Activated gamma-delta T cell treated with Interleukin-2 at 50 U/mL for 16 hours (primary cell): ENCODE measurements at places on chromosomes 2 and 18.

- no peak for DNase-seq
Measured at GRCh38 chr2:165044505-165045303, 89.4 kb upstream of the SLC38A11 start.

- DNase-seq, result no peak
Measured at GRCh38 chr2:73107211-73107926, 5.4 kb downstream of the RAB11FIP5 start.

- no peak for DNase-seq
Measured at GRCh38 chr18:46337271-46337670, 233.1 kb downstream of the HAUS1 start.

GRCh38 chr2:205675861-205676516, 6.3 kb upstream of the NRP2 start:
- no peak for DNase-seq

- DNase-seq, result no peak
Measured at GRCh38 chr2:154740361-154740760, 41.9 kb downstream of the KCNJ3 start.

DNA sequence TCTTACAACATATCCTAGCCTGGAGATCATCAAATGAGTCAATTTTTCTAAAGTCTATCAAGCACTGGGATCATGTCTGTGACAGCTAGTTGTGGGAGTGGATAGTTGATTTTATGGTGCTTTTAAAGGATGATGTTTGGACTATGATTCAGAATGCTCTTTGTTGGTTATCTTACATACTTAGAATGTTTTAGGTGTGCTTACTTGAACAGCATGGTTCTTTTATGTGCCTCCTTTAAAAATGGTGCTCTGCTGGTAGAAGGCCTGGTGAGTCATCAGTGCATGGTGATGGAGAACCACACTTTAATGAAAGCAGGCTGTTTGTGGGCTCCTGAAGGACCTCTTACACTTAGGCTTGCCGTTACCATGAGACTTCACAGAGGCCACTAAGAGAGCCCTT, 682.7 kb upstream of the FANCL start:
- DNase-seq, result no peak

DNA sequence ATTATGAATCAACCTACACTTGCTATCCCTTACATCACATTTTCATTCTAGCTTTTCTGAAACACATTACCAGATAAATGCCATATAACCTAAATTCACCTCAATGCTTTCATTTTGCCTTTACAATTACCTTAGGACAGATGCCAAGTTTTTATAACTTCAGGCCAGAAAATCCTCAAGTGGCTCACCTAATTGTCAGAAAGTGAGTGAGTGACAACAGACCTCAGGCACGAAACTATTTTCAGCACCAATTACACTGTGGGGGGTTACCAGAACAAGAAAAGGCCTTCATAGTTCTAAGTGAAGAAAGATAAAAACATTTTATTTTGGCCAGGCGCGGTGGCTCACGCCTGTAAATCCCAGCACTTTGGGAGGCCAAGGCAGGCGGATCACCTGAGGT, 52.3 kb upstream of the ST8SIA5 start:
- DNase-seq, result no peak

GRCh38 chr2:178553047-178553446, 72.8 kb downstream of the PLEKHA3 start:
- no peak for DNase-seq

- DNase-seq, result no peak
Measured at GRCh38 chr18:58542426-58543159, 86.3 kb downstream of the ALPK2 start.

- no peak for DNase-seq
Measured at GRCh38 chr2:109265369-109265768, 136.4 kb downstream of the SH3RF3 start.

GRCh38 chr2:69100220-69100723, 87.3 kb downstream of the ANTXR1 start:
- DNase-seq, result no peak

DNA sequence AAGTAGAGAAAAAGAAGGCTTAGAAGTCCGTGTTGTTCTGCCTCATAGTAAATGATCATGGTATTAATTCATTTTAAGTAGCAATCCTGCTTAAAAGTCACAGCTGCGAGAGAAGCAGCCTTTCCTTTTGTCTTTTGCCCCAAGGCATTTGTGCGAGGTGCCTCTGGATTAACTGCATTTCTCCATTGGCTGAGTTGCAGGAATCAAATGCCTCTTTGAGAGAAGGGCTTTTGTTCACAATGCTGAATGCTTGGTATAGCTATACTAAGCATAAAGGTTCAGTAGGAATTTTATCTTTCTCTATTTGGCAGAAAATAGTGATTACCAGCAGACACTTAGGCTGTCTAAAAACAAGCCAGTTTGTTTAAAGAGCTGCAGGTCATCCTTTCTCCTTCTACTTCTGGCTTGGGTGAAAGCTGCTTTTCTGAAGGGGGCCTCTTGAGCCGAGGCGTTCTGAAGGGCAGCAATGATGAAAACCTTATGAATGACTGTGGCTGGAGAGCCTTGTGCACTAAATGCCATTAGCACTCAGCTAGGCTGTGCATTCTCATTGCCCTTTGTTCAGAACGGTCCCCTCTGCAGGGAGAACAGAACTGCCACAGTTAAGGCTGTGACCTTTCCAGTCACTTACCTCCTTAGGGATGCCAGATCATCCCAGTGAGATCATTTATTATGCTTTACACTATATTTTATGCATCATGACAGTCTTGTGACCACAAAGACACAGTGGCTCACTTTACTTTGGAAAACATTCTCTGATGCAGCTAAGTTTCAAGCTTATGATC, 68.8 kb upstream of the TMEM87B start:
- no peak for DNase-seq

GRCh38 chr2:43592443-43592842, 3.4 kb downstream of the THADA start:
- no peak for DNase-seq

DNA sequence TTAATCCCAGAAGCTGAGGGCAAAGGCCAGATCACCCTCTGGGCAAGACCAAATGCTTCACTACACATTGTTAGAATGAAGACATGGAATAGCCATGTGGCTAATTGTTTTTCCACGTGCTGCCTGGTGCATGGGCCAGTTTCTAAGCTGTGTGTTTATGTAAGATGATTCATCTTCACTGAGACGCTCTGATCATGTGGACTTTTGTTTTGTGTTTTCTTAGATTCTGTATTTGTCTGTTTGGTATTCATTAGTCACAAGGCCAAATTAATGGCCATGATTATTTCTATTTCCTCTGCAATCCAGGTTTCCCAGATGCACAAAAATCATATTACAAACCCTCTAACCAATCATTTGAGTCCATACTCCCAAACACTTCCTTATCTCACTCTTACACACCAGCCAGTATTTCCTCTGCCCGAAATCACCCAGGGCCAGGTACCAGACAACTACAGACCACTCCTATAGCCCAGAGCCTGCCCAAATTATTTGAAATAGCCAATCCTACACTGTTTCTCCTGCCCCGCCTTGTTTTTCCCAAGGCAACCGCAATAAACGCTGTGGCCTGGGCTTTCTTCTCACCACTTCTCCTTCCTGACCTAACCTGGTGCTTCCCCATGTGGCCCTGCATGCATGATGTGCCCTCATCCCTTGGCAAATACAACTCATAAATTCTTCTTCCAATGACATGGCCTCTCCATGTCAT, 94.2 kb upstream of the SP3 start:
- no peak for DNase-seq

DNA sequence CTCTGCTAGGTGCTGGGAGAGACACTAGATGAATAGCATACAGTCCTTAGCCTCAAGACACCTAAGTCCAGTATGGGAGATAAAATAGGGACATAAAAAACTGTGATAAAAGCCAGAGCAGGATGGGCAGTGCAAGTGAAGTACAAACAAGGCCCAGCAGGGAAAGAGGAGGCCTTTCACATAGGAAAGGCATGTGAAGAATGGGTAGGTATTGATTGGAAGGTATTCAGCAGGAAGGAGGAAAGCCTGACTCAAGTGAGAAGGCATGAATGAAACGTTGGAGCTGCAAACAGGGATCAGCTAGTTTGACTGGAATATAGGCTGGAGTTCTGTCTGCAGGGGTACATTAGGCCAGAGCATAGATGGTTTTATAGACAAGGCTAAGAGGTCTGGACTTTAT, 11.0 kb upstream of the CXCR4 start:
- DNase-seq, result no peak

- no peak for DNase-seq
Measured at GRCh38 chr2:232525791-232526371, at the start of gene CHRND. Gene CHRND, plus strand, starts transcription at chr2:232526160. Its CDS starts 56 bp downstream, at chr2:232526216.

- no peak for DNase-seq
Measured at GRCh38 chr2:54927085-54927750, 123.0 kb downstream of the RTN4 start.

DNA sequence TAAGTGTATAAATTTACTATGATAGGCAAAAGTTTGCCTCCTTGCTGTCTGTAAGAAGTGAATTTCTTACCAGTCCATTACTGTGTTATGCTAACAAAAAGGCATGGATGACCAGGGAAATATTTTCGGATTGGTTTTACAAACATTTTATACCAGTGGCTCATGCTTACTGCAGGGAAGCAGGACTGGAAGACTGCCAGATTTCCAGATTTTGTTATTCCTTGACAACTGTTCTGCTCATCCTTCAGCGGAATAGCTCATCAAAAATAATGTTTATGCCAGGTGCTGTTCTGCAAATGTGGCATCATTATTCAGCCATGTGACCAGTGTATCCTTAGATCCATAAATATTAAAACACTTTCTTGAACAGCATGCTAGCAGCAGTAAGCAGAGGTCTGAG, 40.4 kb upstream of the NETO1 start:
- no peak for DNase-seq

DNA sequence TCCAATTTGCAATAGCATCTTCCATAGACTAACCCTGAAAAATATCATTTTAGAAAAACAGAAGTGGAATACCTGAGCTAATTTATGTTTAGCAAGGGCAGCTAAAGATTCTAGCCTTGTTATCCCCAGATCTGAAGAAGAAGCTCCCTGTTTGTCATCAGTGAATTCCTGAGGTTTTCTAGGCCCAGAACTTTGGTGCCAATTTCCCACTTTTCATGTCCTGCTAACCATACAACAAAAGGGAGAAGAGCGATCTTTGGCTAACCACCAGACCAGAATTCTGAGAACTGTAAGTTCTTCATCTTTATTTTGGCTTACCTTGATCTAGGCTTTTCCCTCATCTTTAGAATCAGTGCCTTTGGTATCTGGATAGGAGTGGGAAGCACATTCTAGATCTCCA, 51.3 kb upstream of the RASGRP3 start:
- no peak for DNase-seq

GRCh38 chr2:215452725-215453124, 16.9 kb upstream of the FN1 start:
- DNase-seq, result no peak

GRCh38 chr2:237467447-237468179, 19.4 kb upstream of the MLPH start:
- no peak for DNase-seq

GRCh38 chr2:72004976-72005375, 142.7 kb downstream of the CYP26B1 start:
- no peak for DNase-seq

- no peak for DNase-seq
Measured at GRCh38 chr2:196535742-196536141, 103.8 kb upstream of the CCDC150 start.

DNA sequence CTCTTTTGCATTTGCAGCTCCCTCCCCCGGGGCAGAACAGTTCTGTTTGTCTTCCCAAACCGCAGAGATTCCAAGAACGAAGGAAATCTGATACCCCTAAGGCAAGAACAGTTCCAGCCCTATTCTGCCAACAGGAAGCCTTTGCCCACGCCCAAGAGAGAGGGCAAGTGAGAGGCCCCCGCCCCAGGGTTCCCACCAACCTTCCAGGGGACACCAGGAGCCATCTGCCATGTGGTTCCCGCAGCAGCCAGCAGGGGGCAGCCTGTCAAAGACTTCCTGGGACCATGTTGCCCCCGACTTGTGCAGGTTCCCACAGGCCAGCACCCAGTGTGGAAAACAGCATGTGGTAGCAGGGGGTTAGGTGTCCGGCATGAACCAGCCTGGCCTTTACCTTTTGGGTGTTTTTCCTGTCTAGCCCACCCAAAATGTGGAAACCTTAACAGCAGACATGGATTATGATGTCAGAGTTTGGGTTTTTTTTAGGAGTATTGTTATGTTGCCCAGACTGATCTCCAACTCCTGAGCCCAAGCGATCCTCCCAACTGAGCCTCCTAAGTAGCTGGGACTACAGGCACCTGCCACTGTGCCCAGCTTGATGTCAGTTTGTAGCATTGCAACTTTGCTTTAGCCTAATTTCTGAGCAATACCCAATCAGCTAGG, 21.7 kb upstream of the EFHD1 start:
- peak; percentile 65 for DNase-seq

DNA sequence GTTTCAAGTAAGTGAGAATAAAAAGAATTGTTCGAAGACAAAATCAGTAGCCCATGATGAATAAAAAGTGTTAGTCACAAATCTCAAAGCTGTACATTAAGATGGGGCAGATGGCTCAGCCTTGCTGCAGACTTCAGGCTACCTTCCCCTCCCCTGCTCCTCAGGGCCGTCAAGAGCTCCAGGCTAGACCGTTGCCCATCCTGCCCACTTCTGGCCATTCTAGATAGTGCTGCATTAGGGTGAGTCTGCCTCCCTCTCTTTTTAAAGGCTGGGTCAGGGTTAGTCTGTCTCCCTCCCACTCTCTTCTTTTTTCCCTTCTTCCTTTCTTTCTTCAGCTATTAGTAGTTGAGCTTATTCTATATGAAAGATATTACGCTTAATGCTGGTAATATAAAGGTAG, 86.0 kb downstream of the MAPRE2 start:
- no peak for DNase-seq

DNA sequence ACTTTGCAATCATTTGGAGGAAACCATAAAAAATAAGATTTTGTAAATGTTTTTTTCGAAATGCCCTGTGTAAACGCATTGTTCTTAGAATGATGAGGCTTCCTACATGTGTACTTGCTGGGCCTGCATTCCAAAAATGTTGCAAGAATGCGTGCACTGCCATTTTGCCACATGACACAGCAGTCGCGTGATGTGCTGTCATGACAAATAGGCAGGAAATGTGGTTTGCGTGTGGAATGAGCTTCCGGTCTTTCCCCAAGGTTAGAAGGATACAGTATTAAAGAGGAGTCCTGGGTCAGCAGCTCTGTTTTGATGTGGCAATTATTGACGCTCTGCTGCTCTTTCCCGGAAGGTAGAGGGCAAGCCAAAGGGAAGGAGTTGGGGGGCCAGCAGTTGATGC, 18.1 kb upstream of the SERPINB2 start:
- no peak for DNase-seq

GRCh38 chr2:158815166-158815565, 20.0 kb downstream of the DAPL1 start:
- DNase-seq, result no peak

GRCh38 chr18:24659827-24660720, 199.6 kb downstream of the HRH4 start:
- peak; percentile 38 for DNase-seq

GRCh38 chr18:68447286-68447685, 267.6 kb downstream of the TMX3 start:
- DNase-seq, result no peak

- no peak for DNase-seq
Measured at GRCh38 chr2:79191081-79191480, 31.5 kb upstream of the REG3A start.

GRCh38 chr2:101307950-101308431, 510 bp downstream of the RNF149 start:
- DNase-seq, result no peak

GRCh38 chr2:58081000-58081399, 34.4 kb downstream of the VRK2 start:
- DNase-seq, result no peak
